ENCODE measurements at places on chromosomes 7 and 10.

DNA sequence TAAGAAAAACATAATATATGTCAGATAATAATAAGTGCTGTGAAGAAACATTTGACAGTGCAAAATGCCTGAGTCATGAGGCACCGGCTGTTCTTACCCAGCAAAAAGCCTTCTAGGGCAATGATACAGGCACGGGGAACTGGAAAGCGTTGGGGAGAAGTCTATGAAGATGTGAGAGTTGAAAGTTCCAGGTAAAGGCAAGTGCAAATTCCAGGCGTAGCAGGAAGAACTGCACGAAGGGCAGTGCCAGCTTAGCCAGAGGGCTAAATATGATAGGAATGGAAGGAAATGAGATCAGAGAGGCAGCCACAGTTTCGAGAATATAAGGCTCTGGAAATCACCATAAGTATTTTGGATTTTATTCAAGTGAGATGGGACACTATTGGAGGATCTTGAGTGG lies 87.0 kb downstream of the IPMK start:
- no peak for DNase-seq

DNA sequence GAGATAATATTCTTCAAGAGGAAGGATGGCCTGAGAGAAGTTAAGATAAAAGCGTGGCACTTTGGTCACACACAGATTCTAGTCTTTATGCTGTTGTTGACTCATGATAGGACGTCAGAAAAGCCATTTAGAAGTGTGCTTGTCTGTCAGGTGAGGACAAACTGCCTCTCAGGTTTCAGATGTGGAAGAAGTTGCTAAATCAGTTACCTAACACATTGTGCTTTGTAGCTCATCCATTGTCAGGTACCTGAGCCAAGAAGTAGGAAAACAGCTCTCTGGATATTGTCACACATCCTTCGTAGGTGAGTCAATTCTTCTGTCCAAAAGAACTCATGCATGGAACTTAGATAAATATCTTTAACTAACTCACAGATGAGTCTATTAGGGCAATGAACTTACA lies 49.5 kb upstream of the PHYHIPL start:
- no peak for DNase-seq

GRCh38 chr7:32227746-32228145 lies 157.5 kb upstream of the PDE1C start:
- DNase-seq = no peak

- no peak for DNase-seq
Observed at GRCh38 chr10:81862596-81862995, 12.4 kb upstream of the NRG3 start.

DNA sequence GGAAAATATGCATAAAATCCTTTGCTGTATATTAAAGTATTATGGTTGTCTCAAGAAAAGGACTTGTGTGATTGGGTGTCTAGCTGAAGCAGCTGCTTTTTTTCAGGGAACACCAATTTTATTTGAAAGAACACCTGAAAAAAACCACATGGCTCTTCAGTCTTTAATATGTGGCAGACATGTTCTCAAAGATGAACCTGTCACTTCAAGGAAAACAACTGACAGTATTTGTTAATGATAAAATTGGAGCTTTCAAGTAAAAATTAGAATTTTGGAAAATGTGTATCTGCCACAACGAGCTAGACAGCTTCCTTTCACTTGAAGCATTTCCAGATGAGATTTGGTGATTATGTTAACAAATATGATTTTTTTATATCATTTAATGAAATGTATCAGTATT lies 59.3 kb downstream of the INHBA start:
- DNase-seq = no peak

Measured in caudate nucleus (tissue), 63 donors.